ENCODE measurements at places on chromosomes 3 and 15.

GRCh38 chr3:186609247-186609868 lies 3.5 kb upstream of the AHSG start:
- DNase-seq = no peak

GRCh38 chr3:138205527-138205926 lies 18.4 kb downstream of the ARMC8 start:
- DNase-seq = no peak

DNA sequence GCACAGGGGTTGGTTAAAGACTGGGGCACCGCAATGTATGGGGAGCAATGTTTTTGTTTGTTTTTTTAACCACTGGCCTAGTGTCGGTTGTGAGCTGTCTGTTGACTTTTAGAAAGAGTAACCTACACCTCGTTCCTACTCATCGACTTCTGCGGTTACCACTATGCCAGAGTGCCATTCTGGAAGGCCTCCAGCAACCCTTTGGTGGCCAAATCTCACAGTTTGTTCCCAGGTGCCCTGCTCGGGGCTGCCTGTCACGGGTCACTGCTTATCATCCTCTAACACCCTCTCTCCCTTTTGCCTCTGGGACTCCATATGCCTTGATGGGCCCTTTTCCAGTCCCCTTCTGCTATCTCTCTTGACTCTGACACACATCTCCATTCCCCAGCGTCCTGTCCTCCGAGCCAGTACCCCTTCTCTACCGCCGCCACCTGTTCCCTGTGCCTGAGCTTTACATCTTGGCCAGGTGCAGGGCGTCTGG lies 290.4 kb upstream of the C2CD4B start:
- DNase-seq = no peak

DNA sequence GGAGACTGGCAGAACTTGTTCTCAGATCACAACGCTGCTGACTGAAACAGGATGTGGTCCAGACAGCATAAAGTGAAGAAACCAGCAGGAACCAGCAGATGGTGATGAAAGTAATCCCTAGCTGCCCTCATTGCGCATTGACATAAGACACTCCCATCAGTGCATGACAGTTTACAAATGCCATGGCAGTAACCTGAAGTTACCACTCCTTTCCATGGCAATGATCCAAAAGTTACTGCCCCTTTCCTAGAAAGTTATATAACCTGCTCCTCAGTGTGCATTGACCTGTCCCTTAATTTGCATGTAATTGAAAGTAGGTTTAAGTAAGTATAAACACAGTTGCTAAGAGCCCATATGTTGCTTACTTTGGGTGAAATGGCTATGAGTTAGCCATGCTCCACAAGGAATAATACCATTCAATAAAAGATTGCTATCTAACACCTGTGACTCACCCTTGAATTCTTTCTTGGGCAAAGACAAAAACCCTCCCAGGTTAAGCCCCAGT lies 149.1 kb upstream of the CD96 start:
- DNase-seq = peak; percentile 5

DNA sequence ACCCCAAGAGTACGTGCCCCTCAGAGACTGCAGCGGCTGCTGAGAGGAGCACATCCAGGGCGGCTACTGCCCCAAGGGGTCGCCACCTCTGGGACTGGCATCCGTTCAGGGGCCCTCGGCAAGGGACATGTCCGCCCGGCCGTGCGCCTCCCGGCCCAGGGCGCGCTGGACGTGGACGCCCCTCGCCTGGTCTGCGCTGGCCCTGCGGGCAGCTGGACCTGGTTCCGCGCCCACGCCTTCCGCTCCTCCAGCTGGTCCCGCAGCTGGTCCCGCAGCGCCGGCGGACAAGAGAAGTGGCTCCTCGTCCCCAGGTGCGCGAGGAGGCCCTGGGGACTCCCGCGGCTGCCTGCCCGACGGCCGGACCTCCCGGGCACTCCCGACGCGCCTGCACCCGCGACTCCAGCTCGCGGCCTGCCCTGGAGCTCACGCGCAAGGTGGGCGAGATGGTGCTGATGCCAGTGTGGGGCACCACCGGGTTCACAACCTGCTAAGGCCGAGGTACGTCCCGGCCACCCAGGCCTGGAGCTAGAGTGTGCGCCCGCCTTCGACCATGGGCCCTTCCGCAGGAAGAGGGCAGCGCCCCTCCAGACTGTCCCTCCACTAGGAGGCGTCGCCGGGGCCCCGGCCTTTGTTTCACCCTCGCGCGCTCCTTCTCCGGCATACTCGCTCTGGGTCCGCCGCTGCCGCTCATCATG lies 14.4 kb upstream of the GP9 start:
- peak; percentile 12 for DNase-seq

DNA sequence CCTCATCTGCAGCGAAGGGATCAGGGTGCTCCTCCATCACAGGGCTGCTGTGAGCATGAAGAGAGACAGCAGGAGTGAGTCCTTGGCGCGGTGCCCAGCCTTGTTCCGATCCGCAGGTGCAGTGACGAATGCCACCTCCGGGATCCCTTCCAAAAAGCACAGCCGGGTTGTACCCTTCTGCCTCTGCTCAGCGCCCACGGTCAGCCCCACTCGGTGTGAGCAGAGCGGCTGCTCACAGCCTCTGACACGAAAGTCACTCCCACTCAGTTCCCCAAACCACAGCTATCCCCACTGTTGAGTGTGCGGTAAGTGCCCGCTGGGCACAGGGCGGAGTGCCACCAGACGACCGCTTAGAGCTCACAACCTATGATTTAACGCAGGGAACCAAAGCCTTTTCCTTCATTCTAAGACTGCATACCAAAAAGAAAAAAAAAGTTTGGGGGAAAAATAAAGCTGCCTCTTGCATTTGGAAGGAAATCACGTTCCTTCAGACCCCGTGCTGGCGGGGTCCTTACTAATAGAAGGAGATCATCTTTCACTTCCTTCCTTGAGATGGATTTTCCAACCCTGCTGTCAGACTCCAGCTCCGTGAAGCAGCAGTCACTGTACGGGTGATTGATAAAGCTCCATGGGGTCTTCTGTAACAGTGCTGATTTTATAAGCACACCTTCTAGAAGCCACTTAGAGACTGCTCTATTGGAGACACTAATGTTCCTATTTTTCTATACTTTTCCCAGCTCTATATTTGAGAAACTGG lies 34.7 kb upstream of the TUBGCP5 start:
- no peak for DNase-seq

DNA sequence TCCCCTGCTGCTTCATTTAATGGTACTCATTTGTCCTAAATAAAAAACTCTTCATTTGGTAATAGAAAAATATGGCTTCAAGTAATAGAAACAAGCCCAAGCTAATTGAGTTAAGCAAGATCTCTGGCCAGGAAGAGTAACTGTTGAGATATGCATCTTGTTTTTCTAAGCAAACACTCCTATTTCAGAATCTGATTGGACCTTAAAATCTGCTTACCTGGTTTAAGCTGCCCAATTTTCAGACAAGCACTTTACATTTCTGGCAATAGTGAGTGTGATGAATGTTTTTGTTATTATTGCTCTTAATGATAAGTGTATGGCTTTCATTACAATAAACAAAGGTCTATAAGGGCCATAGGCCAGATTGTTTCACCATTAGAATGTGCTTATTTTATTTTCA lies 86.2 kb downstream of the CMSS1 start:
- DNase-seq = no peak

DNA sequence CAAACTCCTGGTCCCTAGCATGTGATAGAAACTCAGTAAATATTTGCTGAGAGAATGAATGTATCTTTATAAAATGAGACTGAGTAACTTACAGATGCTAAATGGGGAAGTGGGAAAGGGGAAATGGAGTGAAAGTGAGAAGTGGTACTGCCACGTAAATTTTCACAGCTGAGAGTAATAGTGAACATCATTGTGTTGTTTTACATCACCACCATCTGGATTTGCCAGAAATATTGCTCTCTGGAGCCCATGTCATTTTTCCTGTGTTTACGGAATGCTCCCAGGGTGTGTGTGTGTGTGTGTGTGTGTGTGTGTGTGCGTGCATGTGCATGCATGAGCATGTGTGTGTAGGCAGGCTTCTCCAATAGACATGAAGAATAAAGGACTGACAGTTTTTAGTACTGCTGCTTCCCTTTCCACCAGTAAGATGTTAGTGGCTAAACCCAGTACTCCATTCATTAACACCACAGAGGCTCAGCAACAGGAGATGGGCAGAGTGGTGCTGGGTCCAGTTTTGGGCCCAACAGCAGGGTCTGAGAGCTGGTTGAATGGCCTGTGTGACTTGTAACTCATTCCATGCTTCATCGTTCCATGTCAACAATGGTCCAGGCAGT lies 57.3 kb downstream of the DIPK2A start:
- DNase-seq = no peak

- no peak for DNase-seq
Measured at GRCh38 chr3:62119139-62119538, 254.2 kb downstream of the FEZF2 start.

GRCh38 chr15:68655686-68656437 lies 77.1 kb downstream of the CORO2B start:
- no peak for DNase-seq

GRCh38 chr15:45827275-45827674 lies 192.4 kb downstream of the SQOR start:
- DNase-seq = no peak

DNA sequence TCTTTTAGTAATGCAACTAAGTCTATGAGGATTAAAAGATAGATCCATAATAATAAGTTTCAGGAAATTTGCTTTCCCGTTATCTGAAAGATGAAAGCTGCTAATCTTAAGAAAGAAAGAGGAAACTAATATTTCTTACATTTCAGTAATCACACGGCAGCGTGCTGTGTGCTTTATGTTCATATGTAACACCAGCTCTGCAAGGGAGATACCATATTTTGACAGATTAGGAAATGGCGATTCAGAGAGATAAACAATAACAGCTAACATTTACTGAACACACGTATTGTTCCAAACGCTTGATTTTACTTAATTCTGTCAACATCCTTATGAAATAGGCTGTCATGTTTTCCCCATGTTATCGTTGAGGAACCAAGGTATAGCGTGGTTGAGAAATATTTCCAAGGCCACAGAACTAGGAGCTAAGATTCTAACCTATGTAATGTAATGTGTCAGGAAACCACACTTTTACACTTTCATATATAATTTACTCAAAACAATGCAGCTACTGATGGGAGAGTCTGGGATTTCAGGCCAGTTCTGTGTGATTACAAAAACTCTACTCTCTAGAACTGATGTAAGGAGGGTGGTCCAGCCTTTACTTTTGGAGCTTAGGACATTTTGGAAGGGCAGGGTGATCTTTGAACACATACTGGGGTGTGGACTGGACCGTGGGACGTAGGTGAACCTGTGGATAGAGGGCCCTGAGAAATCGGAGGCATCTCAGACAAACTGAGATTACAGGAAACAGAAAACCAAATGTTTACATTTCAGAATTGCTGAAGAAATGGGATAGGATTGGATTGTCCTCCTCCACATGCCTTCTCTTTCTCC lies 100.6 kb downstream of the IL1RAP start:
- DNase-seq = no peak

- no peak for DNase-seq
Measured at GRCh38 chr3:59065240-59065639, 15.4 kb upstream of the CFAP20DC start.

DNA sequence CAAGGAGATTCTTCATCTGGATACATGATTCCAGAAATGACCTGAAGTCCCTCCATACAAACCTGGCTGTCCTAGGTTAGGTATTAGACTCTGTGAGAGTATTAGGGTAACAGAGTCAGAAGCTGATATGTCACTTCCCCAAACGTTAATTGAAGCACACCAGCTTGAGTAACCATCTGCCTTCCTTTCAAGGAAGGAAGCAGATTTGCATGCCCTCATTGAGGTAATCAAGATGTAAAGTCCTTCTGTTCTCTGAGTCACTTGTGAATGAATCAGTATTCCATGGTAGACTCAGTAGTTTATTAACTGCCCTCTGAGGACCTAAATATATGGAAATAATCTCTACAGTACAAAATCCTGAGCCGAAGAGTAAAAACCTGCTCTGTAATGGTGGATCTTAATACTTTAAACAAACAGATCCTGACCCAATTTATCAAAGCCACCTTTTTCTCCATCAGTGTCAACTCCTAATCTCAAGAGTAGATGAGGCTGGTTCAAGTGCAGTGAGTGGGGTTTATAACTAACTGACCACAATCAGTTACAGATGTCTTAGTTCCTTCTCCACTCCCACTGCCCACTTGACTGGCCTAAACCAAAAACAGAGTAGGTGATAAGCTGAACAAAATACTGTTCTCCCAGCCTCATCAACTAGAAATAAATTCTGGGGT lies 246.2 kb upstream of the CHRM5 start:
- no peak for DNase-seq

GRCh38 chr3:114336122-114336697 lies 42.4 kb downstream of the TIGIT start:
- no peak for DNase-seq

Measured in stimulated activated CD8-positive, alpha-beta memory T cell treated with anti-CD3 and anti-CD28 coated beads, Interleukin-15, amount 100 ng/mL, for 4 hours (primary cell).